ENCODE measurements at places on chromosomes 4 and X.

DNA sequence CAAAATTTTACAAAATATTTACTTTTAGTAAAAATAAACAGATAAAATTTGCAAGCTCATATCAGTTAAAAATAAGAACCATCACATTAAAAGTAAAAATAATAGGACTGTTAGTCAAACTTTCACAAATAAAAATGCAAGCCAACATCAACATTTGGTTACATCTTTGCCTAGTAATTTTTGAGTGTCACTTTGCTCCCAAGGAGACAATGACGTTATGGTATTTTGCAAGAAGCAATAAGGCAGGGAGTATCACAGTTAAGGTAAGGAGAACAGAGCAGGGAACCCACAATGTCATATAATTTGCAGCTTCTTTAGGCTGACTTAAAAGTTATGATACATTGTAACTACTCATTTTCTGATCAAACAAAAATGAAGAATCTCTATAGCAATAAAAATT, 98.7 kb downstream of the ATP8A1 start:
- DNase-seq = no peak

DNA sequence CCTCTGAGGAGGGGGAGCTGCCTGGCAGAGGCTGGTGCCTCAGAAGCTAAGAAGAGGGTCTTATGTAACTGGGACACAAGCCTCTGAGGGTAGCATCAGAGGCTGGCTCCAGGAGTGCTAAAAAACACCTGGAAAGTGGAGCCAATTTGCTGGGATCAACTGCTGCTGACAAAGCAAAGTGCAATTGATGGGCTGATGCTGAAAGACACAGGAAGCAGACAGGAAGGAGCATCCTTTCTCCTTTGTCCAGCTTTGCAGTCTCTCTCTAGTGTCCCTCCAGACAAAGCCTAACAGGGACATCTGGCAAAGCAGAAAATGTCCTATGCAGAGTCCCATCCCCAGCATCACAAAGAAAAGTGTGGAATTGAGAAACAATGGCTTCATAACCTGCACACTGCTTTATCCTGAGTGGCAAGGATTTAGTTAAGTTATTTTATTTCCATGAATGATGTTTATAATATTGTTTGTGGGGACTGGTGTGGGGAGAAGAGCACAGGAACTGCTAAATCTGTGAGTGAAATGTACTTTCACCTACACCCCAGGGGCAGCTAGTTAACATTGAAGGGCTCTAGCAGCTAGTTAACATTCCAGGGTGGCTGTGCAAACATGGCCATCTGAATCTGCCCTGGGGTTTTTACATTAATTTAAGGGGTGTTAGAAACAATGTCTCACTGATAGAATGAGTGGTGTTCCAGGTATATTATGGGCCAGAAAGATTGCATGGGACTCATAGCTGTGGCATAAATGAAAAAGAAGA, 25.6 kb upstream of the MBTPS2 start:
- DNase-seq = no peak

GRCh38 chr4:118975449-118976192, 87.0 kb downstream of the SYNPO2 start:
- no peak for DNase-seq

DNA sequence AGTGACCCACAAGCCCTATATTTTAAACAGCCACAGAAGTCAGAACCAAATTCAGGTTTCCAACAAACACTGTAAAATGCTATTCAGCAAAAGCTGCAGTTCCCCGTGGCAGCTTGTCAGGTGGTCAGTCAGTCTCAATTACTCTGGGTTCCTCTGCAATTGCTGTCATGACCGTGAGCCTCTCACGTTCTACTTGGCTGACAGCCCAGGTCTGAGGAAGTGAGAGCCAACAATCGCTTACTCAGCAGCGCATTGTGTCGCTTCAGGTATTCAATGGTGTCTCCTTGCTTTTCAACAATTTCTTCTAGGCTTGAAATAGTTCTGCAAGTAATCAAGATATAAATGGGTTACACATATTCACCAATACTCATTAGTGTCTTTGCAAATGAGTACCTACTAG, 25.8 kb downstream of the TRIM75 start:
- no peak for DNase-seq

DNA sequence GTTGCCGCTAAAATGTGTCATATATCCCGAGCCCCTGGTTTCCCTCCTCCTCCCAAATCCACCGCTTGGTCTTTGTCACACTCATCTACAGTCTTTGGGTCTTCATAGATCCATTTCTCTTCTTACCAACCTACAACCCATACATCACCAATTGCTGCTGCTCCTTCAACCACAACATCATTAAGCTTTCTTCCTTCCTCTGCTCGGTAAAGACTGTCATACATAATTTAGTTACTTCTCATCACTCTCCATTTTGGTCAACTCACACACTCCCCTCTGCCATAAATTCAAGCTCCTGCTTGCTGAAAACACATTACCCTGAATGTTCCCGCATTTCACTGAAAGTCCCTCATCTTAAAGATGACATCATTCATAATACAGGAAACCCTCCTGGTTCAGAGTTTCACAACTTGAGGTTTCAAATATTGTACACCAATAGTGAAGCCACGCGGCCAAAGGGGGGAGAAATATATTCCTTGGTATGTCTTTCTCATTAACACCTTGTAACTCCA, 1.7 kb upstream of the DCTD start:
- peak; percentile 45 for DNase-seq

GRCh38 chrX:136588036-136588435, 56.0 kb downstream of the VGLL1 start:
- no peak for DNase-seq

DNA sequence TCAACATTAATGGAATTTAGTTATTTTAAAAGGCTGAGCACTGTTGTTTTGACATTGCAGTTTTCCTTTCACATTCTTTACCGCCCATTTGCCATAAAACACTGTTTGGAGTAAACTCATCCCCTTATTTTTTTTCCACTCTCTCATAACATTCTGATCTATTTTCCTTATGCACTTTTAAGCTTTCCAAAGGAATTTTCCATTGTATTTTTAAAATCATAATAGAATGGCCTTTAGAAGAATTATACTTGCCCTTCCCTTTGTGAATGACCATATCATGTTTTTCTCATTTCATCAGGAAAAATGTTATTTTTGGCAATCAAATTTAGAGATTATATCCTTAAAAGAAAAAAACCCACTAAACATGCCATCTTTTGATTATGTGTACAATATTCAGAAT, 1074.2 kb downstream of the STIM2 start:
- no peak for DNase-seq

DNA sequence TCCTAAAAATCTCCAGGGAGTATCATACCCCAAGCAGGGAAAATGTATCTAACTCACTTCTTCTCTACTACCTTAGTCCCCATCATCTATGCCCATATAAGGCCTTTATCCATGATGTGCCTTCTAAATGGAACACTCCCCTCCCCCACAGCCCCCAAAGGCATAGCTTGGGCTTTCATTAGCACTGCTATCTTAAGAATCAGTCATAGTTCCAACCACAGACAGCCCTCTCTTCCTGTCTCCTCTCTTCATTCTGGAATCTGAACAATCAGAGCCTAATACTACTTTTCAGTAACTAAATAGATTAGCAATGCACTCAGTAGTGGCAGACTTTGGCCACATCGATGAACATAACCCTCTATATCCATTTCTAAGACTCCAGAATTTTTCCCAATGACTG, 313.2 kb upstream of the DKK2 start:
- DNase-seq = no peak

DNA sequence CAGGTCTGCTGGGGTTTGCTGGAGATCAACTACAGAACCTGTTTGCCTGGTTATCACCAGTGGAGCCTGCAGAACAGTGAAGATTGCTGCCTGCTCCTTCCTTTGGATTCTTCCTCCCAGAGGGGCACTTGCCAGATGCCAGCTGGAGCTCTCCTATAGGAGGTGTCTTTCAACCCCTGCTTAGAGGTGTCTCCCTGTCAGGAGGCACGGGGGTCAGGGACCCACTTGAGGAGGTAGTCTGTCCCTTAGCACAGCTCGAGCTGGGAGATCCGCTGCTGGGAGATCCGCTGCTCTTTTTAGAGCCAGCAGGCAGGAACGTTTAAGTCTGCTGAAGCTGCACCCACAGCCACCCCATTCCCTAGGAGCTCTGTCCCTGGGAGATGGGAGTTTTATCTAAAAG, 1806.3 kb upstream of the ADGRL3 start:
- no peak for DNase-seq

DNA sequence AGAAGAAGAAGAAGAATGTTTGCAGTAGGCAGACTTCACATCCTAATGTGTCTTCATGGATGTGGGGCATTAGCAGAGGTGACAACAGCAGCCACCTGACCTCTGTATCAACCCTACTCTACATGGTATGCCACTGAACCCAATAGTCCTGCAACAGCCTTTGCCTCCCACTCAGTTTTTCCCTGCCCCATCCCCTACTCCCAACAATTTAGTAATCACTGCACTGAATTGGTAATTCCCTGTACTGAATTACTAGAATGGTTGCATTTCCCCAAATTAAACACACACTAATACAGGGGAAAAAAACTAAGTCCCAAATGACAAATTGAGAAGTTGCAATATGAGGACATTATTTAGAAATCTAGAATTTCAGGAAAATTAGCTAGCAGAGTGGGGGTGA, 31.4 kb upstream of the FAM241A start:
- DNase-seq = no peak
